Stimulated activated naive CD8-positive, alpha-beta T cell treated with anti-CD3 and anti-CD28 coated beads, Interleukin-15, amount 100 ng/mL, for 72 hours (primary cell): ENCODE measurements at places on chromosomes 2 and 18.

- no peak for DNase-seq
Observed at GRCh38 chr2:236672606-236673005, 103.0 kb downstream of the ACKR3 start.

DNA sequence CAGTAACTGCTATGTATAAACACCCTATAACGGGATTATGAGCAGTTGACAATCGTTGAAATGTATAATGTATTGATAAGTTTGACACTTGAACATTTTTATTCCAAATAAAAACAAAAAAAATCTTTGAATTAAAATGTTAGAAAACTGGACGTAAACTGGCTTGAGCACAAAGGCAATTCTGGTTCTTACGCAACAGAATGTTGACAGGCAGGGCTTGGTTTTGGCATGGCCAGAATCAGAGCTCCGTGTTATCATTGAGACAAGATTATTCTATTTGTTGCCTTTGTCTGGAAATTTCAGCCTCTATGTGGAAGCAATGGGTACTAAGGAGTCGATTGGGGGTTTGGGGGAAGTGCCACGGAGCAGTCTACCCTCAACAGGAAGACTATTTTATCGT is 1028.6 kb upstream of the ZEB2 start:
- no peak for DNase-seq

DNA sequence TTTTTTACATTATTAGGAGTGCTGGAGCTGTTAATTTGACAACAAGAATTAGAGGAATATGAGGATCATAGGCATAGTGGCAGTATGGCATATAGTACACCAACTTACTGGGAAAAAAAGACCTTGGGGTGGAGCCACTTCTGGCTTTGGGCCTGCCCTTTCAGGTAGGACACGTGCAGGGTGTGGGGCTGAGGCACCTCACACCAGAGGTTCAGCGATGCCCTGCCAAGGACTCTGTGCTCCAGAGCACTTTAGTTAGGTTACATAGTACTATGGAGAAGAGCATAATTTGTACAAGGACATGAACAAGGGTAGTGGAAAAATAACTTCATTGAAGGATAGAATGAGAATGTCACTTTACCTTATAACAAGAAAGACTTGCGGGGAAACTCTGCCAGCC is 77.1 kb upstream of the CD302 start:
- DNase-seq = no peak

GRCh38 chr2:33530690-33531548 is 54.5 kb downstream of the RASGRP3 start:
- no peak for DNase-seq

GRCh38 chr2:39875914-39876267 is 96.8 kb upstream of the THUMPD2 start:
- DNase-seq = no peak

- no peak for DNase-seq
Observed at GRCh38 chr2:120208381-120209353, 14.5 kb downstream of the TMEM185B start.

- peak; percentile 65 for DNase-seq
Observed at GRCh38 chr2:111121028-111121827, 514 bp downstream of the BCL2L11 start.

GRCh38 chr2:241584436-241584835 is 25.9 kb downstream of the BOK start:
- DNase-seq = no peak

- no peak for DNase-seq
Observed at GRCh38 chr2:205013586-205013985, 468.3 kb downstream of the PARD3B start.

GRCh38 chr2:56519806-56520205 is 336.0 kb downstream of the CCDC85A start:
- DNase-seq = no peak

GRCh38 chr18:54672846-54673475 is 81.9 kb downstream of the DYNAP start:
- no peak for DNase-seq

DNA sequence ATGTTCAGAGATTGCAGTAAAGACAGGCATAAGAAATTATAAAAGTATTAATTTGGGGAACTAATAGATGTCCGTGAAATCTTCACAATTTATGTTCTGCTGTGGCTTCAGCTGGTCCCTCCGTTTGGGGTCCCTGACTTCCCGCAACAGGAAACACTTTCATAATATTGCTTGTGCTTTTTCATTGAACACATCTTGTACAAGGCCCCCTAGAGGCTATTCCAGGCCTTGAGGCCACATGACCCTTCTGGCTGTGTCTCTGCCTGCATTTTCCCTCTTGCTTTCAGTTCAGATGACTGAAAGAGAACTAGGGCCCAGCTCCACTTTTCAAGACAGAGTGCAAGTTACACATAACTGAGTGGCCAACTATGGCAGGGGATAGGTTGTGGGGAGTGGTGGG is 164.1 kb downstream of the TMEM247 start:
- DNase-seq = no peak

GRCh38 chr2:150450765-150451164 is 36.7 kb downstream of the RND3 start:
- DNase-seq = no peak

- no peak for DNase-seq
Observed at GRCh38 chr2:197028230-197028629, 101.7 kb upstream of the PGAP1 start.

DNA sequence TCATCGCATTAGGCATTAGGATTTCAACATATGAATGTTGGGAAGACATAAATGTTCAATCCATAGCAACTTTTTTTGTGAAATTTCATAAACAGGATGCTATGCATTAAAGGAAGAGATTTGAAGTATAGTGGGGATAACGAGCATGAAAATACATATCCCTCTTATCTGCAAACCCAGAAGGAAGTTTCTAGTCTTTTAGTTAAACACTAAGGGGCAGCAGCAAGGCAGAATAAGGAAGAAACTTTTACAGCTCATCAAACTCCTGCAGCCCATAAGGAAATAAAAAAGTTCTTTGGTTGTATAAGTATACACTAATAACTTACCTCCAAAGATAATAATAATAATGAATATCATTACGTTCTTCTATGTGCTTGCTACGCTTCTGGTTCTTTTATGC is 81.5 kb downstream of the CD226 start:
- no peak for DNase-seq

- DNase-seq = no peak
Observed at GRCh38 chr2:31271851-31272267, 37.9 kb downstream of the EHD3 start.

DNA sequence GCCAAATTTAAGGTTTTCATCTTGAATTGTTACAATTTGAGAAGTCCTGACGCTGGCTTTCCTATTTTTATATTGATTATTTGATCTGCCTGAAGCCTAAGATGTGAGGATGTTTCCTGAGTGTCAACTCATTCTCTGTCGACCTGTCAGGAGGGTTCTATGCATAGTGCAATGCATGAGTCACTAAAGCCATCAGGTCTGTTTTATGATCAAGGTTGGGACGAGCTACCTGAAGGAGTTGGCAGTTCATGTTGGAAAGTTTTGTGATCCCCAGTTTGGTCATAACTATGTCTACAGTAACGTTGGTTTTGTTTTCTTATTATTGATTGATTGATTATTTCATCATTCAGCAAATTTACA is 71.2 kb downstream of the NABP1 start:
- DNase-seq = no peak

- no peak for DNase-seq
Observed at GRCh38 chr18:32930695-32931301, 158.0 kb upstream of the KLHL14 start.

- no peak for DNase-seq
Observed at GRCh38 chr18:22847867-22848451, 85.2 kb upstream of the RBBP8 start.

DNA sequence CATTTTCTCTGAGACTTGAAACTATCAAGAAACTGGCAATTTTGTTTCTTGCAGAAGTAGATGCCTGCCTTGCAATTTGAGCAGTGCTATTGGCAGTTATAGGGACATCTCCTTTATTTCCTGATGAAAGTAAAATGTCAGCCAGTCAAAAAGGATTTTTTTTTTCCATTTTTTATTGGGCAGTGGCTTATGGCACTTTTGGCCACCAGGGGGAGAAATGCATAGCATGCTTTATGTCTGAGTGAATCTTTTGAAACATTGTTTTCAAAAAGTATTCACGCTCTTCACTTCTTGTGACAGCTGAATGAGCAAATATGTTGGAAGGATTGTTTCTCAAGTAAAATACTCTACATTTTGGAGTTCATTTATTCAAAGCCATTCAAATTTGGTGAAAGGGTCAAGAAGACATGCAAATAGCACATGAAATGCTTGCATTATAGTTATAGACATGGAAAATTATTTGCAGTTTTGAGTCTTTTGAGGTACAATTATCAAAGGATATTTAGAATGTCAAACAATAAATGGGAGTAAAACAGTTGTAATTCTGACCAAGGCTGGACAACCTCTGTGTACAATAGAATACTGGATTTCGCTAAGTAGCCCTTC is 491.0 kb downstream of the CDH2 start:
- DNase-seq = no peak

- DNase-seq = peak; percentile 98
Observed at GRCh38 chr2:25362049-25362433, 20.3 kb upstream of the DNMT3A start.

DNA sequence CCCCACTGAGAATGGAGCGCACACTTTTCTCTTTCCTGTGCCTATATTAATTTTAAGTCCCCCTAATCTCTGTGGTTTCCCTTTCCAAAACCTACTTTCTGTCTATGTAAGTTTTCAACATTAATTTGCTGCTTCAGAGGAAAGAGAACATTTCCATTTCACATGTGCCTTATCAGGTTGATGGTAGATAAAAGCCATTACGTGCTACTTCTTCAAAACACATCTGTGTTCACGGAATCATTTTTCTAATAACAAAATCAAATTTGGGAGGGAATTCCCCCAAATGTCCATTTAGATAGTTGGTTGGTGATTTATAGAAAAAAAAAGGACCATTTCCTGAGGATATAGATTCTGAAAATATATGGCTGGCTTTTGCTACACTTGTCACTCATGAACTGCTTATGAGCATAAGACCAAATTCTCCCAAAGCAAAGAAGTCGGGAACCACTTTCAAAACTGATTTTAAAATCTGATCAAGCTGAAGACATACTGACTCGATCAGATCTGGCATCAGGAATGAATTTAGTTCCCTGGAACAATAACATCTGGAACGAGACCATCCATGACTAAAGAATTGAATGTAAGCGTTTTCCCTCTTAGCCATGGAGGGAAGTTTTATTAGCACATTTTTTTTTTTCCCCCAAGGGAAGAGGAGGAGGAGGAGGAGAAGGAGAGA is 8.2 kb downstream of the PTGR3 start:
- DNase-seq = no peak

DNA sequence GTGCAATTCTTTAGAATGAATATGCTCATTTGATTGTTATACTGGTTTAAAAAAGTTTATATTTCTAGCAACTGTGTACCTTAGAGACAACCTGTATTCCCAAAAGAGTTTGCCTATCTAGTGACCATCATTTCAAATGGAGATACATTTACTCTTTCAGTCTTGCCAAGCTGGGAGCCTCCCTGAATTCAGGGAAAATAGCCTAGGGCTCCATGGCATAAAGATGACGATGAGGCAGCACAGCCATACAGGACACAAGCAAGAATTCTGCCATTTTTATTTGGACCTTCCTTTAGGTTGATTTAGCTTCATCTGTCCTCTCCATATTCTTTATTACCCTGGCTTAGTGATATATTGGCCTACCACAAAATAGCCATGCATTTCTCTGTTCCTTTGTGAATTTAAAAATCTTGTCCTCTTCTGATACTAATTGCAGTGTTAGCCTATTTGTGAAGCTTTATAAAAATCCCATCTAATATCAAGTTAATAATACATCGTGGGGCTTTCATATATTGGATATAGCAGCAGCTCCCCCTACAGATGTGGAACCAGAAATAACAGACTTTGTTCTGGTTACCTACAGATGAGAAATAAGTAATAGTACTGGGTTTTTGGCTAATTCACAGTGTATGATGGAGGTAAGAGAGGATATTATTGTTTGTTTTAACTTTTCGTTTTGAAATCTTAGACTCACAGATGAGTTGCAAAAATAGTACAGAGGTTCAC is 1661.9 kb upstream of the PIK3C3 start:
- no peak for DNase-seq

GRCh38 chr2:234415706-234416105 is 81.2 kb downstream of the ARL4C start:
- DNase-seq = no peak

DNA sequence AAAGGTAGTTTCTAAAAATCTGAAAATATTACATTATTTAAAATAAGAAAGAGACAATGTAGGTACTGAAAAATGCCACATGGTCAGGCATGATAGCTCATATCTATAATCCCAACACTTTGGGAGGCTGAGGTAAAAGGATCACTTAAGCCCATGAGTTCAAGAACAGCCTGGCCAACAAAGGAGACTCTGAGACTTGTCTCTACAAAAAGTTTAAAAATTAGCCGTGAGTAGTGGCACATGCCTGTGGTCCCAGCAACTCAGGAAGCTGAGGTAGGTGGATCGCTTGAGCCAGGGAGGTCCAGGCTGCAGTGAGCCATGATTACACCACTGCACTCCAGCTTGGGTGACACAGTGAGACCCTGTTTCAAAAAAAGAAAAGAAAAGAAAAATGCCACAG is 21.8 kb downstream of the ATAD2B start:
- no peak for DNase-seq

GRCh38 chr2:232632904-232633412 is 446 bp upstream of the EFHD1 start:
- no peak for DNase-seq

GRCh38 chr2:216133397-216133796 is 24.2 kb downstream of the XRCC5 start:
- DNase-seq = no peak

DNA sequence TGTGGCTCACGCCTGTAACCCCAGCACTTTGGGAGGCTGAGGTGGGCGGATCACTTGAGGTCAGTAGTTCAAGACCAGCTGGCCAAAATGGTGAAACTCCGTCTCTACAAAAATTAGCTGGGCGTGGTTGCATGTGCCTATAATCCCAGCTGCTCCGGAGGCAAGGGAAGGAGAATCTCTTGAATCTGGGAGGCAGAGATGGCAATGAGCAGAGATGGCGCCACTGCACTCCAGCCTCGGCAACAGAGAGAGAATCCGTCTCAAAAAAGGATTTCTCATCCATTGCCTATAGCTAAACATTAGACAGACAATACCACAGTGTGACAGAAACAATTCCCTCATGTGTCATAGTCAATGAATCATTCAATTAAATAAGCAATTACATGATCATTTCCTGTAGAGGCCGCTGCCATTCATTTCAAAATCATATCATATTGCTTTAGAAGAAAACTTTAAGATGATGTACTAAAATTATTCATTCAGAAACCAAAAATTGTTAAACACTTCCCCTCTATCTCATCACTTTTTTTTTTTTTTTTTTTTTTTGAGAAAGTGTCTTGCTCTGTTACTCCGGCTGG is 69.5 kb upstream of the TGIF1 start:
- DNase-seq = no peak

- no peak for DNase-seq
Observed at GRCh38 chr18:46134920-46135675, 30.9 kb downstream of the HAUS1 start.

DNA sequence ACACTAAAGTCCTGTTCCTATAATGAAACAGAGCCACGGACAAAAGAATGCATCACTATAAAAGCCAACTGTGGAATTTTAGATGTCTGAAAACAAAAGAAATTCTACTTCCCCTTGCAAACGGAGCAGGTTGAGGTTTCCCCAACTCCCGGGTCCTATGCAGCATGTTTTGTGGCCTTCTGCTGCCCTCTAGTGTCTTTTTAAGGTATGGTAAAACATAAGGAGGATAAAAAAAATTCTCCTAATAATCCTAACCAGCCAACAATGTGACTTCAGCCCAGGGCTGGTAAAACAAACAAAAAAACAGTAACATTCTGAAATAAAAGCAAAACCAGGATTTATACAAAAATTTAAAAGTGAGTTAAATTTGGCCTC is 539.5 kb downstream of the NRXN1 start:
- DNase-seq = peak; percentile 9

- no peak for DNase-seq
Observed at GRCh38 chr2:183740241-183740640, 616.0 kb downstream of the NUP35 start.
